ENCODE measurements at places on chromosomes 2 and 18.

DNA sequence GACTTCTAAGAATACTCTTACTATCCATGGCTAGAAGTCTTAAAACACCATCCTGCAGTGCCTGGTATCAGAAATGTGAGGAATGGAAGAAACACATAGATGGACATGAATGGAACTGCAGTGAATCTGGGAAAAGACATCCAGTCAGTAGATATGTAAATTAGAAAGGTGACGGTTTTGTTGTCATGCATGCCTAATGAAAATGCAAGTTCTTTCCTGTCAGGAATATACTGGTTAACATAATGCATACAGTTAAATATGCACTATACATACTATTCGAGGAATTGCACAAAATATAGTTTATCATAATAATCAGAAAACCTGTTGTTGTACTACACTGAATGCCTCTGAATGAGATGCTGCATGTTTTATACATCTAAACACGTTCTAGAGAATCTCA lies 190.6 kb upstream of the ITGA4 start:
- no peak for DNase-seq

GRCh38 chr2:34492561-34493455 lies 893.7 kb upstream of the FAM98A start:
- DNase-seq, result no peak

DNA sequence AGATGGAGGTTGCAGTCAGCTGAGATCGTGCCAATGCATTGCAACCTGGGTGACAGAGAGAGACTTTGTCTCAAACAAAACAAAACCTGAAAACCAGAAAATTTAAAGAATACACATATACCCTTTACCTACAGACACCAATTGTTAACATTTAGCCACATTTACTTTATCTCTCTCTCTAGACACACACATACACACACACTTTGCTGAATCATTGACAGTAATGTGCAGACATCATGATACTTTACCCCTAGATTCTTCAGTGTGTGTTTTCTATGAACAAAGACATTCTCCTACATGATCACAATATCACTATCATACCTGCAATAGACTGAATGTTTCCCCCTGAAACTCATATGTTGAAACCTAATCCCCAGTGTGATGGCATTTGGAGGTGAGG lies 10.2 kb upstream of the CFLAR start:
- no peak for DNase-seq

DNA sequence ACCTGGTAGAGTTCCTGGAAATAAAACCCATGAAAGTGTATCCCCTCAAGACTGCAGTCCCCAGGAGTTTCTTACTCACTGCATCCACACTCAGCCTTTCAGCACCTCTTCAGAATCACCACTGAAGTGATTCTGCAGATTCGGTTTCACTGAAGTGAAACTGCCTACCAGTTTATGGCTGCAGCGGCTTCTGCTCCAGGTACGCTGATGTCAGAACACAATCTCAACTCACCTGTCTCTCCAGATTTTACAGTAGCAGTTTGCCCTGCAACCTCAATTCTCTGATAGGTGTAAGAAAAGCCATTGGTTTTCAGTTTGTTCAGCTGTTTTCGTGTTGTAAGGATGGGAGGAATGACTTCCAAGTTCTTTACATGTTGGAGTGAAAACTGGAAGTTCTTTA lies 124.8 kb downstream of the TSN start:
- no peak for DNase-seq

DNA sequence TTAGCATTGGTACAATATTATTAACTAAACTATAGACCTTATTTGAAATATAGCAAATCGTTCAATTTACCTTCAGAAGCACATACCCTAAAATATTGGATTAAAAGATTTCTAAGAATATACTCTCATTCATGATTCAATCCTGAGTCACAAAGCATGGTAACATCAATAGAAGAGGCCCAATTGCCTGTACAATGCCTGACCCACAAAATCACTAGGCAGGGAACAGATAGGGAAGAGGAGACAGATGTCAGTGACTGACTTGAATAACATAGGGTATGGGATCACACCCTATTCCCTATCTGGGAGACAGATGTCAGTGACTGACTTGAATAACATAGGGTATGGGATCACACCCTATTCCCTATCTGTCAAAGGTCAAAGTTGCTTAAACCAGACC lies 611.6 kb upstream of the VRK2 start:
- no peak for DNase-seq

- no peak for DNase-seq
Observed at GRCh38 chr2:11977766-11978524, 231.5 kb downstream of the LPIN1 start.

DNA sequence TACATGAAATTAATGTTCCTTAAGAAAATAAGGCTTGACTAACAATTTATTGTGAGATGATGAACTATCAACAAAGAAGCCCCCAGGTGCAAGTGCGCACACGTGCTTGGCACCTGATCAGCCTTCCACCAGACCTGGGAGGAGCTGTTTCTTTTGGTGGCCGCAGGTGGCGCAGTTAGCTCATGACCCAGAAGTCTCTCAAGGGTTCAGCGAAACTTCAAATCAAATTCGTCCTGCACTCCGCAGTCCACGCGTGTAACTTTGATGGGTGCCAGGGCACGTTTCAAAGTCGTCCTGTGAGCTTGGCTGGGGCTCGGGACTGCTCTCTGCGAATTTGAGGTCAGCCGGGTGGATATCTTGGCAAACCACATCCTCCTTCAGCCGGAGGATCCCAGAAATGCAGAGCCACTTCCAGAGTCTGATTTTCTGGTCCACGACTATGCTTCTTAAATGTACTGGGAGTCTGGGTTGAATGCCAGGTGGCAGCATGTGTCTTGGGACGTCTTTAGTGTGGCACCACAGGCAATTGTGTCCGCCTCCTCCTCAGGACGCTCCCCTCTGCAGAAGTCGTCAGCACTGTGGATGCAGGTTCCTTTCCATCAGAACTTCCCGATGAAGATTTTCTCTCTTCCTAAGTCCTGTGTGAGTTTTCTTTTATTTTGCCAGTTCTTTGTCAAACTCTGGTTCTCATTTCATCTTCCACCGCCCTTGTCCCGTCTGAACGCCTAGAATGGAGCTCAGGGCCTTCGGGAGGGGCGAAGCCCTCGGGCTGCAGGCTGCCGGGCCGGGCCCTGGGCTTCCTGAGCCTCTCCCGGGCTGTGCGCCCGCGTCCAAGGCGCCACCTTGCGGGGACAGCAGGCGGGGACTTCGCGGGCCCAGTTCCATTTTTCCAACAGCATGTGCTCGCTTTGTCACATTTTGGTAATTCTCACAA lies 61.3 kb upstream of the RAPGEF4 start:
- peak; percentile 7 for DNase-seq

GRCh38 chr18:68555879-68556301 lies 159.0 kb downstream of the TMX3 start:
- DNase-seq, result no peak

GRCh38 chr18:29104227-29104626 lies 927.3 kb upstream of the CDH2 start:
- DNase-seq, result no peak

- no peak for DNase-seq
Observed at GRCh38 chr2:152062125-152063091, 36.4 kb downstream of the CACNB4 start.

GRCh38 chr2:47525167-47525566 lies 122.2 kb downstream of the MSH2 start:
- DNase-seq, result no peak

DNA sequence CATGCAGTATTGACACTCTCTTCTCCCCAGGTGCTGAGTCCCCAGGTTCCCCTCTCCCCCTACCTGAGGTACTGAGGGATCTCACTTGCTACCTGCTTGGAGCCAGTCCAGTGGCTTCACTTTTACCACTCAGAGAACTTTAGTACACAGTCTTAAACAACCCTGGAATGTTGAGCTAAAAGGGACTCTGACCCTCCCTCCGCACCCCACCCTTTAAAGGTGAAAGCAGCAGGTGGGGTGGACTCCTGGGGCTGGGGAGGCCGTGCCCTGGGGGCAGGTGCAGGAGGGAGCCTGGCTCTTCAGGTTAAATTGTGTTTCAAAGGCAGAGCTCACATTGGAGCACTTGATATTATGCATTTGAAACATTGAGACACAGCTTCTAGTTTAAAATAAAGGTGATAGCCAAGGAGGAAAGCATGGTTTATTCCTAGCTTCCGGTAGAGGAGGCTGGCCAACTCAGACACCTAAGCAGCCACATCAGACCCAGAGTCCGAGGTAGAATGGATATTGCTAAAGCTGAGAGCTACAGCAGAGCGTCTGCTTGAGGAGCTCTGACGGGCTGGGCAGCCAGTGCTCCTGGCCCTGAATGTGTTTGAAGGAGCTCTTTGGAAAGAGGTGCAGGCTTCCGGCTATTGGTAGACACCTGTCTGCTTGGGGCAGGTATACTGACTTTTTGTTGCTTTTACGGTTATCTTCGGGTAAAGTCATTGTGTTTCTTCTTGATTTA lies 196.4 kb downstream of the AGAP1 start:
- DNase-seq, result no peak
